ENCODE measurements at places on chromosomes 2 and 18.
A peak's percentile ranks its signal among the peaks of the same experiment; 100 is the strongest.

- no peak for ATAC-seq
These were observed 205.7 kb downstream of the TCF4 start for GRCh38 chr18:55382277-55382805.

DNA sequence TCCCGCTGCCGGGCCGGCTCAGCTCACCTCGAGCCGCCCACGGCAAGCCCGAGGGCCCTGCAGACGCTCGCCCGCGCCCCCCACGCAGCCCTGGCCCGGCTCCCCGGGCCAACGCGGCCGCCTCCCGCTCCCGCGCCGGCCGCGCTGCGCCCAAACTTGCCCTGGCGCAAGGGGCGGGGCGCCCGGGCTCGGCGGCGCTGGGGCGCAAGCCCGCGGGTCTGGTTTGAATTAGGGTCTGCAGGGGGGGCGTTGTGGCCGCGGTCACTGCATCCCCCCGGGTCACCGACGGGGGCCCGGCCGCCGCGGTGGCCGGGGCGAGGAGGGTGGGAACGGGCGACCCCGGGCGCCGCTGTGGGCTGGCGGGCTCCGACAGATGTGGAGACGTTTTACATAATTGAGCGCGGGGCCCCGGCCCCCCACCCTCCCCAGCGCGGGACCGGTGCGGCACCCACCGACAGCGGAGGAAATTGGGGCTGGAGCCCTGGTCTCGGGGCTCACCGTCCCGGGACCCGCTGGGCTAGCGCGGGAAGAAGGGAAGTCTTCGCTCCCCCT lies 690 bp downstream of the SDC1 start:
- peak; percentile 26 for ATAC-seq

DNA sequence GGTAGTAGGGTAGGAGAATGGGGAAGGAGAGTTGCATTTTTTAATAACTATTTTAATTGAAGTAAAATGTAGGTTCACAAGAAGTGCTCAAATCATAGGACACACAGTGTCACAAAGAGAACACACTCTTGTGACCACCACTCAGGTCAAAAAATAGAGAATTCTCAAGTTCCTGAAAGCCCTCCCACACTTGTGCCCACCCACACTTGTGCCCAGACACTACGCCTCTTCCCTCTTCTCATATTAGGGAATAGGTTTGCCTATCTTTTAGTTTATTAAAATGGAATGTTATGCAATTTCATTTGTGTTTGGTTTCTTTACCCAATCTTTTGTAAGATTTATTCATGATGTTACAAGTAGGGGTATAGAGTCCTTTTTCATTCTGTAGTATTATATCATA lies 67.2 kb downstream of the UGGT1 start:
- no peak for ATAC-seq

DNA sequence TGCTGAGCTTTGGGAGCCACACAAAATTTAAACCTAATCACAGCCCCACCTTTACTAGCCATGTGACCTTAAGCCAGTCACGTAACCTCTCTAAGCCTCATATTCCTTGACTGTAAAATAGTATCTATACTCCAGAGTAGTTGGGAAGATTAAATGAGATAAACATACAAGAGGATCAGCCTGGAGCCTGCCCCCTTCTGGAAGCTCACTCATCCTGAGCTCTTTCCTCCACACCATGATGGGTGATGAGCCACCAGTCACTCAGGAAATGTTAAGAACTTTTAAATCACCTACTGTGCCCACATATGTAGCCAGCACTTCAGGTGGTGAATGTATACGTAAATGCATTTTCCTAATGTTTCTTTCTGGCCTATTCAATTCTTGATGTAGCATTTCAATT lies 195.9 kb upstream of the DDX18 start:
- ATAC-seq = no peak

DNA sequence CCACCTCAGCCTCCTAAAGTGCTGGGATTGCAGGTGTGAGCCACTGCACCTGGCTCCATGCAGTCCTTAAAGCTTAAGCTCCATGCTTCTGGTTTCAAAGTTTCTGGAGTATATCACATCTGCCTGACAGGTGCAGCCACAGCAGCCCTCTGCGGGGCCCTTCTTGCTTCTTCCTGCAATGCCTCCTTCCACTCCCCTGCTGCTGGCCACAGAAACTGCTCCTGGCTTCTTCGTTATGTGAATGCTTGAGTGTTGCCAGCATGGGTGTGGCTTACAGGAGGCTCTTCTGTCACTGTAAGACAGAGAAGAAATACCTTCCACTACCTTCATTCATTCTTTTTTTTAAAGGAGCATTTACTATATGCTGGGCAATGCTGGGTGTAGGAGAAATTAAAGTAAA lies 10.1 kb upstream of the CCBE1 start:
- no peak for ATAC-seq

DNA sequence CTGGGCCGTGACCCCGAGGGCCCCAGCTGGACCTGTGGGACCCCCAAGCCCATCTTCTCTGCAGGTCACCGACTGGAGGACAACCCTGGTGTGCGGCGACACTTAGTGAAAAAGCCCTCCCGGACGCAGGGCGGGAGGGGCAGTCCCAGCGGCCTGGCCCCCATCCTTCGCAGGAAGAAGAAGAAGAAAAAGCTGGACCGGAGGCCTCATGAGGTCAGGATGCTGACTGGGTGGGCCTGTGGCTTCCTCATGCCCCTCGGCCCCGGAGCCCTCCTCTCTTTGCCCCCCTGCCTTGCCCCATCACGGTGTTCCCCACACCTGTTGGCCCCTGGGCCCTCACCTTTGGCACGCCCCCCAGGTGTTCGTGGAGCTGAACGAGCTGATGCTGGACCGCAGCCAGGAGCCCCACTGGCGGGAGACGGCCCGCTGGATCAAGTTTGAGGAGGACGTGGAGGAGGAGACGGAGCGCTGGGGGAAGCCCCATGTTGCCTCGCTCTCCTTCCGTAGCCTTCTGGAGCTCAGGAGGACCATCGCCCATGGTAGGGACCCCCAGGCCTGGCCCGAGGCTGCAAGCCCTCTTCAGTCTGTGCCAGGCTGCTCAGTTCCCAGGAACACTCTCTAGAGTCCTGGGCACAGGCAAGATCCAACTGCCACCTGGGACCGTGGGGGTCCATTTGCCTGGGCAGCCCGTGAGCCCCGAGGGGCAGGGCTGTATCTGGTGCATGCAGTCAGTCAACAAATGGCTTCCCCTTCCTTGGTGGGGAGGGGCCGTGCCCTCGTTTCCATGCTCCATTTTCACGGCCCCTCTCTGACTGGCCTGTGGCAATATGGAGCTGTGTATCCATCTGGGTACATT lies 4.7 kb downstream of the SLC4A3 start:
- no peak for ATAC-seq

DNA sequence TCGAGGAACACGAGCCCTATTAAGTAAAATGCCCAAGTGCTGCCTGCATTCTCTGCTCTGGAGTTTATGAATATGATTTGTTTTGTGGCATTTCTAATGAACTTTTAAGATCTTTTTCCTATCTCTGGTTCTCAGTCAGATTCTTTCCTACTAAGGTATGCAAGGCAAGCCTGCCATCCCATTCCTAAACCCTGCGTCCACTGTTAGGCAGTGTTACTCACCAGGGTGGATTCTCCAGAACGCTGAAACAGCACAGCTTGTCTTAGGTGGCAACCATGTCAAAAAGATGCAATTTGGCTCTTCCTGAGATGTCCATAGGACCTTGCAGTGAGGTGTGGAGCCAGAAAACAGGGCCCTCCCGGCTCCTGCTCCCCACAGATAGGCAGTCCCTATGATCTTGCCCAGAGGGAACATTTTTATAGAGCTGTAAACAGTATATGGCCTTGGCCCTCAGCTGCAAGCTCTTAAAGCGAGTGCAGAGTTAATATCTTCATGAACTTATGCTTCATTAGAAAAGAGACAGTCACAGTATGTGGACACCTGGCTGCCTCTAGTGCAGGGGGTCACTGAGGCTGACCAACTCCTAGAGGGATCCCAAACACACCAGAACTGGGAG lies 84.4 kb downstream of the TPGS2 start:
- ATAC-seq = no peak

DNA sequence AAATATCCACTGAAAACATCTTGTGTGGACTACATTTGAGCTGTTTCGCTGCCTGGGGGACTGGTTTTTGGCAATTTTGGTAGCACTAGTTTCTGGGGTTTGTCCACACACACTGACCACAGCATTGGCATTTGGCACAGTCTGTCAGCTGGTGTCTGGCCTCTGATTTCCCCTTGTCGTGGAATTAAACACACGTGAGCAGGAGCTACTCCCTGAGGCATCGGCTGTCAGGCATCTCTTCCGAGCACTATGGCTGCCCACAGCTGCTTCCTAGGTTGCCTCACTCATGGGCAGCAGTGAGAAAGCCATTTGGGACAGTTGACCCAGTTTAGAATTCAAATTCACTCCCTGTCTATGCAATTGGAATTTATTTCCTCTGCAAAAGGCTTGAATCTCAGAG lies 46.8 kb upstream of the FZD5 start:
- no peak for ATAC-seq

DNA sequence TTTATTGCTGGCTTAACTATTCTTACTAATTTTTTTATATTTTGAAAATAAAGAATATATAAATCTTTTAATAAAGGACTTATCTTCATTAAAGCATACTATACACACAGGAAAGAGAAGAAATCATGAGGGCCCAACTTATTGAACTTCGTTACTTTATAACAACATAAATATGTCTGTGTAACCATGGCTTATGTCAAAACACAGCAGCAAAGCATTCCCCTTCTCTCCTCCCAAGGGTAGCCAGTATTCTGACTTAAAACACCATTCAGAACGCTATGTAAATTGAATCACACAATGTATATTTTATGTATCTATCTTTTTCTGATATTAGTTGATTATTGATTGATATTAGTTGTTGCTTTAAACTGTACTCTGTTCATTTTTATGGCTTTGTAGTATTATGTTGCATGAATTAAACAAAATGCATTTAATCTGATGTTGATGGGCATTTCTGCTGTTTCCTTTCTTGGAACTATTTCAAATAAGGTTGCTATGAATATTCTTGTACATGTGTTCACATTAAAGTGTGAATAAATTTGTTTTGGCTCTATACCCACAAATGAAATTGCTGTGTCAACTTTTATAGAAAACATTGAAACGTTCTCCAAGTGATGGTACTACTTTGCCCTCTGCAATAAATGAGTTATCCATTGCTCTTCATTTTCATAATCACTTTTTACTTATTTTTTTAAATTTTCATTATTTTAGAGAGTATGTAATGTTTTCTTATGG lies 188.7 kb downstream of the RND3 start:
- ATAC-seq = no peak

DNA sequence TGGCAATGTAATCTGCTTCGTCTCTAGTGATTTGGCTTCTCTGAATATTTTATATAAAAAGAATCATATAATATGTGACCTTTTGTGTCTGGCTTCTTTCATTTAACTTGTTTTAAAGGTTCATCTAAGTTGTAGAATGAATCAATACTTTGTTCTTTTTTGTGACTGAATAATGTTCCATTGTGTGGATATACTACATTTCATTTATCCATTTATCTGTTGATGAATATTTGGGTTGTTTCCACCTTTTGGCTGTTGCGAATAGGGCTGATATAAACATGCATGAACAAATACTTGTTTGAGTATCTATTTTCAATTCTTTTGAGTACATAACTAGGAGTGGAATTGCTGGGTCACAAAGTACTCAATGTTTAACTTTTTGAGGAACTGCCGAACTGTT lies 63.8 kb upstream of the TNP1 start:
- no peak for ATAC-seq

DNA sequence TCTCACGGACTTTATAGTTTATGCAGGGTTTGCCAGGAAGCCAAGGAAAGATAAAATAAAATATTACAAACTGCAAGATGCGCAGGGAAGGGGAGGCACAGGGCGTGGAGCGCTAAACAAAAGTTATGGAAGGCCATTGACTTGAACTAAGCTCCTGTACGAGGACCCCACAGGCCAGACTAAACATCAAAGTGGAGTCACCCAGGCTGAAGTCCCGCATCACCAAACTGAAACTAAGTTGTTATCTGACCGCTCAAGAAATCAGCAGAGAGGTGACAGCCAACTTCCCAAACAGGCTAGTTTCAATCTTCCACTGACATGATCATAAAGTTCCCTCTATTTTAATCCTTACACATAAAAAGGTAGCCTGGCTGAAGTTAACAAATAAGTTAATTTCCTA lies 90.5 kb upstream of the YWHAQ start:
- no peak for ATAC-seq

DNA sequence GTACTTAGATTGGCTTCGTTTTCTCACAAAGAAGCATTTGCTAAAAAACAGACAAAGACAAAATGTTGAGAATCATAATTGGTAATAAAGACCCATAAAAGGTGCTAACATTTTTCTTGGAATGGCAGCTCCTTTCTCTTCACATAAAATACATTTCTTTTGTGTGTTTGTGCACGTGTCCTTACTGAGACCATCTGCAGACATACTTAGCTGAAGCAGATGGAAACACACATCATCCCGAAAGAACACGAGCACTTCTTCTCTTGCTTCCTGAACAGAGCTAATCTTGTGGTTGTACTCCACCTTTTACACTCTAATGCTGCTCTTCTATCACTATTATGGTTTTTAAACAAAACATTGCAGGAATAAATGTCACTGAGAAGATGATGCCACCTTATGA lies 142.5 kb downstream of the SPHKAP start:
- ATAC-seq = no peak

GRCh38 chr2:18516112-18516511 lies 44.3 kb downstream of the RDH14 start:
- ATAC-seq = no peak

- no peak for ATAC-seq
These were observed 757.7 kb downstream of the EPHA4 start for GRCh38 chr2:220814441-220814840.

DNA sequence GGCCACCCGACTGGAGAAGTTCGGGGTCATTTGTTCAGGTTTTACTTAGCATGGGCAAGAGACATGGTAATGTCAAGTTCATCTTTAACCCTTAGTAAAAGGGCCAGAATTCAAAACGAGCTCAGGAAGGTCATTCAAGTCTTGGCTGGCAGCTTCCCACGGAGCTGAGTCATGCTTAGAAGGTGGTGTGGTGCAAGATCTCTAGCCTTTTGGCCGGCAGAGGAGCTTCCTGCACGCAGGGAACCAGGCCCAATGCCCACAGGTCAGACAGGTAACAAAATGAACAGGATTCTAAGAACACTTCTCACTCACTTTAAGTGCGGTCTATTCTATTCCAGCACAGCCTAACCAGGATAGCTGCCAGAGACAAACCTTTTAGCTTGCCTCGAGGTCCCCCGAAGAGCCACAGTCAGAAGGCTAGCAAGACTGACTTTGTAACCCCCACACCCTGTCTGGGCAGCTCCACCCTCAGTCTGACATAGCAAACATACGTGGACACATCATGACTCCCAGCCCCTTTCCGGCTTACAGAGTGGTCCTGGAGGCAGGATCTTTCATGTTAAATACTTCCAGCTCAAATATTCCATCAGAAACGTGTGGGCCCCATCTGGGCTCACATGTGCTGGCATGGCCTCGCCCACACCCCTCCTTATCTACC lies 292.7 kb downstream of the BCL11A start:
- no peak for ATAC-seq

All from stimulated activated memory B cell treated with anti-CD40 and anti-IgM and Interleukin-4, amounts not matched to agents 10 μg/mL and 1 μg/mL and 100 μg/mL, for 72 hours (primary cell).